ENCODE measurements at places on chromosomes 2 and 18.

DNA sequence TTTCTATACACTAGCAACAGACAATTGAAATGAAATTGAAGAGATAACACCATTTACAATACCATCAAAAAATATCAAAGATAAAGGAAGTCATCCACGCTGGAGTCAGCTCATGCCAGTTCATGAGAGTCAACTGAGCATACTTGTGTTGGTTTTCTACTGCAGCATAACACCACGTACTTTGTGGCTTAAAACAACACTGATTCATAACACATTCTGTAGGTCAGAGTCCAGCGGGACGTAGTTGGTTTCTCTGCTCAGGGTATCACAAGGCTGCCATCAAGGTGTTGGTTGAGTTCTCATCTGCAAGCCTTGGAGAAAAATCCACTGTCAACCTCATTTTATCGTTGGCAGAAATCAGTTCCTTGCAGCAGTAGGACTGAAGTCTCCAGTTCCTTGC is 84.2 kb downstream of the TEX51 start:
- no peak for DNase-seq

DNA sequence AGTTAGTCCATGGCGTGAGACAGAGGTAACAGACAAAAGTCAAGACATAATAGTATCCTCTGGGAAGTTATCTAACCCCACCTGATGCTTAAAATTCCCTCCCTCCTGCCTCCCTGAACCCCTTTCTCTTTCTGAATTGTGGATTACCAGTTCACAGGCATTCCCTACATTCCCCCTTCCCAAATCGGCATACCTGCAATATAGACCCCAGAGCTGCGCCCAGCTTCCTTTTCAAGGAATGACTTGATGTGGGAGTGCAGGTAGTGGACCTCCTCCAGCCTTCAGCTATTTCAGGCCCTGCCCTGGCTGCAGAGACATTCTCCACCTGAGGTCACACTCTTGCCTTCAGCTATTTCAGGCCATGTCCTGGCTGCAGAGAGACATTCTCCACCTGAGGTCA is 111.1 kb upstream of the KLF7 start:
- DNase-seq, result no peak

DNA sequence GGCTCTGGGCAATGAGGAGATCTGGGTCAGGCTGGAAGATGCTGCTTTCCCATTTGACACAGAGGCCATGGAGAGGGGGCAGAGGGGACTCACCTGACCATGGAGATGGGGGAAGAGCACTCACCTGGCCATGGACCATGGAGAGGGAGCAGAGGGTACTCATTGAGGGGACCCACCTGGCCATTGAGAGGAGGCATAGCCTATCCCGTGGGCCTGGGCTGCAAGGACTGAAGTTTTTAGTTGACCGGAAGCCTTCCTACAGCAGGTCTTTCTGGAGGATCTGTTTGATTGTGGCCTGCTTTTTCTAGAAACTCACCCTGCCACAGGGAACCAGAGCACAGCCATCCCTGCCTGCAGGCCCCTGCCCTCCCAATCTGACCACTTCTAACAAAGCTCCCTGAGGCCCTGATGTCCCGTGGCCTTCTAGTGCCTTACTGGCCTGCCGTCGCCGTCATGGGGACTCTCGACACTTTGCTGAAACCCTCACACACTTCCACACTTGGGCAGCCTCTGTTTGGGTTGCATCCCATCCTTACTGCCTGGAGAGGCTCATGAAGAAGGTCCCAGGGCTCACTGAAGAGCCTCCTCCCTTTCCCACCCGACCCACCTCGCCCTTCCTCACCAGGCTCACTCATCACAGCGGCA is 5.1 kb upstream of the PROM2 start:
- DNase-seq, result no peak

- no peak for DNase-seq
Observed at GRCh38 chr18:27564066-27564465, 379.0 kb upstream of the CHST9 start.

DNA sequence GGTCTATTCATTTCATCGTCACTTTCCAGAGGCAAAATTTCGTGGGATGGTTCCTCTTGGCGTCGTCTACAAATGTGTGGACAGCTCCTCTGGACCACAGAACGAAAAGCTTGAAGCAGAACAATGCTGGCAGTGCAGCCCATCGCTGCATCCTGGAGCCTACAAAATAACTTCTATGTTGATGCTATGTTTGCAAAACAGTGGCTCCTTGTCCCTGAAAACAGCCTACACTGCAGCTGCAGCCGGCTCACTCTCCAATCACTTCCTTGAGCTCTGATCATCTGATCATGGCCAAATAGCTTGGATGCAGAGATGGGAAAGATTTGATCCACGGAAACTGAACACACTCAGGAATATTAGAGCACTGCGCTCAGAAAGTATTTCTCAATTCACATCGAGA is 60.0 kb downstream of the DOCK10 start:
- no peak for DNase-seq

DNA sequence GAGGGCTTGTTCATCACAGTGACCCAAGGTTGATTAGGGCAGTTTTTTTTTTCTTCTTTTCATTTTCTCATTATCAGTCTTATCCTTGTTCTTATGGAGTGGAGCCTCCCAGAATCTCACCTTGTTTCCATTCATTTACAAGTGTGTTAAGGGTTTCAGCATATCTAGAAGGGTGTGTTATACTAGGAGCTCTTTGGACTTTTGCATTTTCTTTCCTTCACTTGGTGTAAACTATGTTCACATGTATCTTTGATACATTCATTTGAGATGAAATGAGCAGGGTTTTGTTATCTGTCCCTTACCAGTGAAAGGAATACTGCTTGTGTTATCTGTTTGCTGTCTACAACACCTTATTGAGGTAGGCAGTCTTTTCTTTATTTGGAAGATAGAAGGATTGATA is 96.7 kb downstream of the WDR7 start:
- no peak for DNase-seq

DNA sequence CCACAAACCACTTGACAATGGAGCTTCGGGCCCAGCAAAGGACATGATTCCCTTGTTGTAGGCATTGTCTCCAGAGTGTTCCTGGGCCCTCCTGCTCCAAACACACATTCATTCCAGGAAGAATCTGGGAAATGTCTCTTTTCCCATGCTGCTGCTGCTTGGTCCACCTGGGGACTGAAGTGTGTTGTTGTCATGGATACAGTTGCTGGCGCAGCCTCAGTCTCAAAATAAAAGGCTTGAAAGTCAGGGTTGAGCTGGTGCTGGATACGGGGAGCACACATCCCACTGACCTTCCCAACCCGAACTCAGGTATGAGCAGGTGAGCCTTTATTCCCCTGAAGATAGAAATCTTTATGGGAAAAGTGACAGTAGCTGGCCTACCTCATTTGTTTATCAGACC is 30.6 kb upstream of the SPP2 start:
- peak; percentile 8 for DNase-seq

- peak; percentile 25 for DNase-seq
Observed at GRCh38 chr2:122150524-122151280, 395.3 kb downstream of the TSN start.

DNA sequence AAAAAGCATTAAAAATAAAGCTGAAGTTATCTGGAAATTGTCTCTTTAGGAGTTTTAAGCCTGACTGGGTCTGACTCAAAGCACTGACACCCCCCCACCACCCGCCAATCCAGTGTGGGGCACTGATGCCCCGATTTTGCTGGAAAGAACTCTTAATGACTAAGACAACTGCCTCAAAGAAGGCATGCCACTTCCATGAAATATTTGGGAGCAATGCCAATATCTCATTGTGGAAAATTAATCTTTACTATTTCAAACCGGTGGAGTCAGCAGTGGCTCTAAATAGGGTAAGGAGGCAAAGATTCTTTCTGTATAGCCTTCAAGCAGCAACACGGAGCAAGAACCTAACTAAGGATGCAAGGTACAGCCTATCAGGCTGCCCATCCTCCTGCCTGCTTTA is 4.5 kb downstream of the FKBP7 start:
- peak; percentile 6 for DNase-seq

GRCh38 chr2:230068651-230069055 is at the start of gene SLC16A14:
TSS of gene SLC16A14 (minus strand) at chr2:230068924. CDS start at chr2:230059352, 9,572 bp downstream.
- peak; percentile 62 for DNase-seq

- DNase-seq, result no peak
Observed at GRCh38 chr2:60945341-60945740, 64.0 kb downstream of the REL start.

- DNase-seq, result no peak
Observed at GRCh38 chr2:151381266-151381665, 23.9 kb downstream of the TNFAIP6 start.

DNA sequence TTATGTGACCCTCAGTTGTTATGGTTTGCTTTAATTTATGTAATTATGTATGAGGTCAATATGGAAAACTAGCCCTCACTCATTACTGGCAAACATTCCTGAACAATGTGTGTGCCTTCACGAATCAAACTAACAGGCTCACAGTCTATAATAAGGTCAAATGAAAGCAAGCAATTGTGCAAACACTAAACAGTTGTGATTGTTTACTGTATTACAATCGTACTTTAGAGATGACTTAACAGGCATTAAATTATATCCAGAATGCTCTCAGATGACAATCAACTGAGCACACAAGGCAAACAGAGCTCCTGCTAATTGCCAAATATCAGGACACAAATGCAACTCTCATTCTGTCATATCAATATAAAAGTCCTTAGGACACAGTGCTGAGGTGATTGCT is 29.5 kb downstream of the COL5A2 start:
- DNase-seq, result no peak

DNA sequence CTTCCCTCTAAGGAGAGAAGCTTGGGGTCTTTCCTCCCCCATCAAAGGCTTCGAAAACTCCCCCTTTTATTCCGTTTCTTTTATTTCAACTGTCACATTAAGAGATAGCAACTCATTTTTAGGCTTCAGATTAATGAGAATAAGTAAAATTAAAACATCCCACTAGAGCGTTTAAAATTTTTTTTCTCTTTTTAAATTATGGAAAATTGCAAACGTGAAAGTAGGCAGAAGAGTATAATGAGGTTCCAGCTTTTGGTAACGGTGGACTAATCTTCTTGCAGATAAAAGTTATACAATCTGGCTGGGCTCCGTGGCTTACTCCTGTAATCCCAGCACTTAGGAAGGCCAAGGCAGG is 21.9 kb upstream of the RMP24 start:
- no peak for DNase-seq

- no peak for DNase-seq
Observed at GRCh38 chr2:237806334-237806733, 7.8 kb downstream of the RBM44 start.

DNA sequence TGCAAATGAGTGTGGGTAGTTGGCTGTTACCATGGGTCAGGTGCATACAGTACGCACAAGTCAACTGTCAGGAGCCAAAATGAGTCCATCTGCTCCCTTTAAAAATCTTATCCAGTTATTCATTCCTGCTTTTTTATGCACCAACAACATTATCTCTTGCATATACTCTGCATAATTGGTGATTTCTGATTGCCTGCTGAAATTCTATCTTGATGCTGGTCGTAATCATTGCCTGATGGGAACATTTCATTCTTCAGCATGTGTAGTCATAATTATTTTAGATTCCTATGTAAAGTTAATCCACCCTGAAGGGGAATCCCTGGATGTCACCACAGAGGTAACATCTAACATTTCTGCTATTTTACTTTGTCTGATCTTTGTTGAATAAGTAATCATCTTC is 102.2 kb upstream of the RND3 start:
- DNase-seq, result no peak

DNA sequence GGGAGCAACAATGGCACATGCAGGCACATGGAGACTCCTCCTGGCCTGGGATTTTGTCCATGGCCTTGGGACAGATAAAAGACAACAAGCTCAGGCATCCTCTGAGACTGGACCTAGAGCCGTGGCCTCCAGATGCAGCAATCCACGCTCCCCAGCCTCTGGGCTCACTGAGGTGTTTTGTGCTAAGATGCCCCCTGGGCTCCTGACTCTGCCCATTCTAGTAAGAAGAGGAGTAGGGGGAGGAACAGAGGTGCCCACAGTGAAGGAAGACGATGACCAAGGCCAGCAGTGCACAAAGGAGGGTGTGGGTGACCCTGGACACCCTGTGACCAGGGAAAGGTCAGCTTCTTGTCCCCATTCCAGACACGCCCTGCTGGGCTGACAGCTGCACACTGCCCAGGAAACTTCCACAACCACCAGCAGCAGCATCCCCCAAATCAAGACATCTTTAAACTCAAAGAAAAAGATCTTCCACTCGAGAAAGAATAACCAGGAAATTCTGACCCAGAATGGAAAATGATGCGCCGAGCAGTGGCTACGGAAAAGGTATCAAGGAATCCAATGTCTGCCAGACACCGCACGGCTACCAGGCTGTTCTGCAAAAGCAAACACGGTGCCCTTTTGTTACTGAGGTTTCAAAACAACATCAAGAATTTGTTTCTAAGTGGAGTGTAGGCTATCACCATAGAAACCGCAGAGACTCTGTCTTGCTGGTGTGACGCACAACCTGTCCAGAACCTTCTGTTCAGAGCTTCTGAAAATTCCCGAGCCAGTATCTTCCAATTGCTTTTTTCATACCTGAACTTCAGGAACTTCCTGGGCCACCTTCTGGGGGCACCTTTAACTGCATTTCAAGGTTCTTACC is 65.5 kb downstream of the ZNF516 start:
- DNase-seq, result no peak

- DNase-seq, result peak; percentile 43
Observed at GRCh38 chr2:55364189-55365055, 55.2 kb downstream of the CCDC88A start.

GRCh38 chr2:178246696-178247095 is 52.4 kb downstream of the OSBPL6 start:
- no peak for DNase-seq

DNA sequence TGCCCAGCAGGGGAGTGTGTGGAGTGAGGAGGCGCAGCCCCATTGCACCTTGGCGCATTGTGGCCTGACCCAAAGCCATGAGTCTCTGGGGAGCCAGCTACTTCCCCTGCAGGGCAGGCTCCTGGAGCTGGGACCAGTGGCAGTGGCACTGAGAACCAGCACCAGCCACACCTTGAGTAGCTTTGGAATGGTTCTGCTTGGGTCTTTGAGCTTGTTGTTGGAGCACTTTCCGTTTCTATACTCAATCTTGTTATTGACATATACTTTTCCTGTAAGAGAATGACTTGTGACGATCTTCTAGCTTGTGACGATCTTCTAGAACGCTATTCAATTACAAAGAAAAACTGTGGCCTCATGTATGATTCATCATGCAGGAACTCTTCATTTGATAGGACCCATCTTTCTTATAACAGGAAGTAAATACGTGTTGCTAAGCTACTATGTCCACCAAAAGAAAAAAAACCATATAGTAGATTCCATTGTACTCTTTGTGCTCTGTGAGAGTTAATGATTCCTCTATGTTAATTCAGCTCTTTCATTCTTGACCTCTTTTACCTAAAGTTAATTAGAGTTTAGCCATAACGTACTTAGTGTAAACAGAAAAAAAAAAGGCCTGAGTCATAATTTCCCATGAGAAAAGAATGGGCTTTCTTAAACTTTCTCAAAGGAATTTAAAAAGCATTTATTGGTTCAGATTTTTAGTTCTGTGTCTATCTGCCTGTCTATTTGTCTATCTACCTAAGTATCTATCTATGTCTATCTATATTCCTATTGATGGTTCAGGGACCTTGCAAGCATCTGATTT is 113.1 kb downstream of the GATA6 start:
- no peak for DNase-seq

- no peak for DNase-seq
Observed at GRCh38 chr2:220963930-220964329, 608.2 kb downstream of the EPHA4 start.

All from spinal cord (tissue), 10 donors.